ENCODE measurements at places on chromosomes 12 and 14.

DNA sequence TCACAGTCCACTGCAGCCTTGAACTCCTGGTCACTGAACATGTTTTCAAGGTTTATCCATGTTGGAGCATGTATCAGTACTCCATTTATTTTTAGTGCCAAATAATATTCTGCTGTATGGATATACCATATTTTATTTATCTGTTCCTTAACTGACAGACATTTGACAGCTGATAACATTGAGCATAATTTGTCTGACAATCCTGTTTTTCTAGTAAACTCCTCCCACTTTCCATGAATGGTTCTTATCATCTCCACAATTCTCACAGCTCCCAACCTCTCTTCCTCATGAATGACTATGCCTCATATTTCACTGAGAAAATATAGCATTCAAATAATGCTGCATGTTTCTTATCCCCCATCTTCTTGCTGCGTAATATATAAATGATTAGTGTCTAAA is 33.3 kb downstream of the COCH start:
- DNase-seq = no peak

- no peak for DNase-seq
Measured at GRCh38 chr12:46843811-46844210, 18.0 kb upstream of the SLC38A4 start.

- no peak for DNase-seq
Measured at GRCh38 chr14:97851428-97851995, 1054.3 kb downstream of the VRK1 start.

GRCh38 chr12:89731614-89732013 is 23.0 kb upstream of the ATP2B1 start:
- no peak for DNase-seq

DNA sequence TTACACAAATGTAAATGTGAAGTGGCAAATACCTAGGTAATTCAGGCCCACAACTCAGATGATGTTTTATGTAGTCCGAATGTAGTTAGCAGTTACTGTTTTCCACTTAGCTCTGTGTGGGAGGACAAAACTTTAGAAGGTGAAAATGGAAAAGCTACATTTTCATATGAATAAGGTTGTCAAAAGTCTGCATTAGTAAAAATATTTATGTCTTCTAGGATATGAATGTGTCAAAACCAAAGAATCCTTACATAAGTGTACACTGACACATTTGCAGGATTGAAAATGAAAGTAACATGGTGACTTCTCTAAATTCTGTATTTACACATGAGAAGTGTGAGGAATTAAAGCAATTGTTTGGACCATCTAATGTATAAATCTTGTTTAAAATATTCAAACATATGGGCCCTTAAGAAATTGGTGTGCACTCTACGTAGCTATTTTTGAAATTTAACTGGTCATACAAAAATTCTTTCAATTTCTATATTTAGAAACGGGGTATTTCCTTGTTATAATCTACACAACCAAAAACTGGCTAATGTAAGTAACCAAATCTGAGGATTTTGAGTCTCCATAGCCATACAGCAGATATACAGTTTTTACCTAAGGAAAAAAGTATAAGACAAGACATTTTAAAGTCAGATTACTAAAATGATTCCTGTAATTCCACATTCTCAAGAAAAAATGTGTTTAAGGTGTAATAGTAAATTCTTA is 5.4 kb downstream of the CDKN1B start:
- DNase-seq = peak; percentile 78

Measured in HAP-1 (cell line).